ENCODE measurements at places on chromosomes 1 and 21. TPM values are rescaled to one million over a fixed set of nuclear protein-coding genes. Genes with fewer than 3 reads are reported as not detected.

The BTBD8 gene
- polyA plus RNA-seq: 9.0 TPM

The DRAXIN gene
- 1.1 TPM for polyA plus RNA-seq

The KIF21B gene
- 2.7 TPM for polyA plus RNA-seq

The S100A7A gene
- polyA plus RNA-seq: not detected

The RPTN gene
- polyA plus RNA-seq: not detected

The CNIH3 gene
- polyA plus RNA-seq: 10.5 TPM

The TEX50 gene
- polyA plus RNA-seq: not detected

The KCNJ15 gene
- 269 TPM for polyA plus RNA-seq

The GSTM2 gene
- 268 TPM for polyA plus RNA-seq

GRCh38 chr1:18932387-18932786 lies 24.1 kb downstream of the IFFO2 start:
- DNase-seq: no peak

- DNase-seq: no peak
These were observed 141.5 kb downstream of the PAPPA2 start for GRCh38 chr1:176604461-176604860.

- DNase-seq: no peak
These were observed 1.2 kb downstream of the LRP8 start for GRCh38 chr1:53326598-53327181.

- DNase-seq: no peak
These were observed 4.2 kb upstream of the IBA57 start for GRCh38 chr1:228161362-228161761.

- no peak for DNase-seq
These were observed 314.2 kb upstream of the POU3F1 start for GRCh38 chr1:38360807-38361206.

DNA sequence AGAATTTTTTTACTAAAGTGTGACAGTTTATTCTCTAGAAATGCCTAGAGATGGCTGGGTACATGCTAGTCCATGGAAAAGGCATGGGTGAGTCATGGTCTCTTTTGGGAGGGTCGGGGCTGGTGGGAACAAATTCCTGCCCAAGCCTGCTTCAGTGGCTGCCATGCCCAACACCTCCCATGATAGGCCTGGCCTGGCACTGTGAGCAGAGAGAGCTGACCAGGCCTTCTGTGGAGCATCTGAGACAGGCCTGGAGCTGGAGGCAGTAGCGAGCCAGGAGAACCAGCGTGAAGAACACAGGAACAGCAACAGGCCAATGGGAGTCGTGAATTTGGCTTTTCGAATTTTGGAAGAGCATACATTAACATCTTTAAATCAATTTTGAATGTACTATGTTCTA lies 209.2 kb downstream of the SDCCAG8 start:
- no peak for DNase-seq

GRCh38 chr1:207891148-207891547 lies 19.8 kb downstream of the CD34 start:
- no peak for DNase-seq

DNA sequence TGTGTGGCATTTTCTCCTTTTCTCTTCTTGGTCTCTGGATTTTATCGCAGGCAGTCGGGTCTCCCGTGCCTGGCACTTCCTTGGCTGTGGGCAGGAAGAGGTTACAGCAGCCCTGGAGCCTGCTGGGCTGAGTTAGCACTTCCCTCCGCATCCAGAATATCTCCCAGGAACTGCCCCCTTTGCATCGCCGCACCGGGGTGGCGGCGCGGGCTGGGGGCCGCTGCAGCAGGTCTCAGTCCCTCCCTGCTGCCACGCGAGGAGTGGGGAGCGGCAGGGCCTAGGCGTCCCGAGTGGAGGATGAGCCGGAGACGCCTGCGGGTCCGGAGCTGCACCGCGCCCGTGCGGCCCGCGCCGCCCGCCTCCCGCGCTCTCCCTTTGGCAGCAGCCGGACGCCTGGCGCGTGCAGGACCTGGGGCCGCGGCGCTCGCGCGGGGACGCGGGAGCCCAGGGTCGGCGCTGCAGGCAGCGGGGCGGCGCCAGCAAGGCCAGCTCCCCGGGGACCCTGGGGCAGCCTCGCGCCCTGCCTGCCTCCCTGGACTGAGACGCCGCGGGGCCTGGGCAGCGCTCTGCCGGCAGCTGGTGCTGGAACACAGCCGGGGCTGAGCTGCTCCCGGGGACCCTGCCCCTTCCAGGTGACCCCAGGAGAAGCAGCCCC lies 192.8 kb downstream of the PRDM2 start:
- no peak for DNase-seq

DNA sequence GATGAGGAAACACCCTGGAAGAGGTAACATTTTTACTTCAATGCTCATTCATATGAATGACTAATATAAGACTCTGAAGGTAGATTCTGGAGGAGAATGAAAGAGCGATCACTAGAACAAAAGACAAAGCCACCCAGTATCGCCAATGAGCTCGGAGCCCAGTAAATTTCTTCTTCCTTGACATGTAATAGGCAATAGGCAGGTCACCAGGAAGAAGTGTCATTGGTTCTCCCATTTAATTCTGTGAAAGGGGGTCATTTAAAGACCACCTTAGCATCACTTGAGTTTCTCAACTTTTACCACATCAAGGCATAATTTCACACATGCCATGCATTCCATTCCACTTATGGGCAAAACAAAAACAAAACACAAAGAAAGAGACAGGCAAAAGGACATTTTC lies 7.9 kb downstream of the TNFSF18 start:
- DNase-seq: no peak

GRCh38 chr1:110780600-110781484 lies 92.1 kb upstream of the CD53 start:
- peak; percentile 66 for DNase-seq

DNA sequence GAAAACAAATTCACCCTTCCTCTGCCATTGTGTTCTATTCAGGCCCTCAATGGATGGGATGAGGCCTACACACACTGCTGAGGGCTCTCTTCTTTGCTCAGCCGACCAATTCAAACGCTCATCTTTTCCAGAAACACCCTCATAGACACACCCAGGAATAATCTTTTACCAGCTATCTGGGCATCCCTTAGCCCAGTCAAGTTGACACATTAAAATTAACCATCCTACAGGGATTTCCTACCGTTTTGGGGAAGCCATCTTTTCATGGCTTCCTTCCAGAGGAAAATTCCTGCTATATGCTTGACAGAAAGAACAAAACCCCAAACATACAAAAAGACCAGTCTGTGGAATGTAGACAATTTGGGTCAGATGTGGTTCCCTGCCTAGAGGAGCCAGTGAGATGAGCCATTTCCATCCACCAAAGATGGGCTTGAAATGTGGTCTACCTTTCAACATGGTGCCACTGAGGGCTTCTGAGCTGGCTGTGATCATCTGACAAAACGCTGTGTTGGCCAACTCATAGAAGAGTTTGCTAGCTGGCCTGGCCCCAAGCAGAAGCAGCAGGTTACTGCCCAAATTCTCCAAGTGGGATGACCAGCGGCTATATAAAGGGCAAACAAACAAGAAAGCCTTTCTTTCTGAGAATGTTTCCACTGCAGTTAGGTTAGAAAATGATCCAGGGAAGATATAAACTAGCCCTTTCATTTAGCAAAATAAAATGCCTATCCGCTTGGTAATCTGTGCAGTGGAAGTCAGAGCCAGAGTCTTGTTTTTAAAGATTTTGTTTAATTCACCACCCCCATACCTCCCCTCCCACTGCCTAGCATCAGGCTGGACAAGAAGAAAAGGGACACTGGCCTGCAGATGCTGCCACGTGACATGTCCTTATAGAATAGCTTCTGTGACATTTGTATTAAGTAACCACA lies 69.1 kb upstream of the MRPS6 start:
- no peak for DNase-seq

- DNase-seq: no peak
These were observed 1007.8 kb downstream of the PLA2G4A start for GRCh38 chr1:187836557-187836956.

DNA sequence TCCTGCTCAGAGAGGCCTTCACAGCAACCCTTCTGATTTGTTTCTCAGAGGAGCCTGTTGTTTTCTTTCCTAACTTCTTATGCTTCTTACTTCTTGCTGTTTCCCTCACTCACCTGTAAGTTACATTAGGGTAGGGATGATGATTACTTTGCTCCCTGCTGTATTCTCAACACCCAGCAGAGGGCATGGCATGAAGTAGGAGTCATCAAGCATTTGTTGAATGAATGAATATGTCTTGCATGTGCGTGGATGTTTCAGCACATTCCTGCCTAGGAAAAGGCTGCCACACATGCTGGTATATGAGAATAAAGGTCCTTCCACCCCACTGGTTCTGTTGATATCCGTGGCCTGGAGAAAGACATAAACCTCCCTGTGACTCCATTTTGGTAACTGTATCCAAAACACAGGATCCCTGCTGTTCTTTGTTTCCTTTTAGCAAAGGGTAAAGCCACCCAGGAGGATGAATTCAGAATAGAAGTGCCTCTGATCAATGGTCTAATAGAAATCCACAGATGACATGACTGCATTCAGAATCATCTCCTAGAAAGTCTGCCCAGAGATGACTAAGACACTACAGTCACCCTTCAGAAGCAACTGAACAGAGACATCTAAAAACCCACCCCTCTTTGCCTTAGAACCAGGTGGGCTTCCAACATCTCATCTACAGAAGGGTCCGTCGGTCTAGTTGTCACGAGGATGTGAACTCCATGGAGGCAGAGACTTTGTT lies 168.8 kb downstream of the ZSCAN20 start:
- DNase-seq: no peak

DNA sequence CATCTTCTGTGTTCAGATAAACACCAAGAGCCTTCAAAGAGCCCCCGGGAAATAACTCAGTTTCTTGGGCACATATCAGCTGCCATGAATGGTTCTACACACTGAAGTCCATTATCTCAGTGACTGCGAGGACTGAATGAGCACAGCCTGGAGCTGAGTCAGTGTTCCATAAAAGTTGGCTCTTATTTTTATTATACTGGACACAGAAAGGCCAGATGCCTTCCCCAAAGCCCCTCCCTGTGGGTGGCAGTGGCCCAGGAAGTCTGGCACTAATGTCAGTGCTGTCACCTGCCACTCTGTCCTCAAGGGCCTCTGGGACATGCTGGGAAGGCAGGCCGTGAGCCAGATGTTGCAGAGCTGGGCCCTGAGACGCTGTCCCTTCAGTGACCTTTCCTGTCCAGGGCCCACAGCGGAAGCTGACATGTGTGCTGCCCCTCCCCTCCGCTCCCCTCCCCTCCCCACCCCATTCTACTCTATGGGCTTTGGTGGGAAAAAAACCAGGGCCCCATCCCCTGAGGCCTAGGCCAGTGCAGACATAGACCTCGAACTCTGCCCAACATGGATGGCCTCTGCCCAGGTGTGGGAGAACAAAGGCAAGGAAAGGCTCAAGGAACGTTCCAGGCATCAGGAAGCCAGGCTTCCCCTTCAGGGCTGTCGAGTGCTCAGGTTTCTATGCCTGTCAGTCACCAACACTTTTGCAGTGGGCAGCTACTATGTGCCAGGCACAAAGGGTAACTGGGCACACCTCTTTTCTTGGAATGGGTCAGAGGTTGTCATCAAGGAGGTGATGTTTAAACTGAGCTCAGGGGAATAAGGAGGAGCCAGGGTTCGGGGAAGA lies 22.4 kb upstream of the NPPB start:
- DNase-seq: no peak

GRCh38 chr1:207021139-207021861 lies 11.3 kb downstream of the C1orf116 start:
- no peak for DNase-seq

- DNase-seq: no peak
These were observed 266.9 kb downstream of the TGFB2 start for GRCh38 chr1:218611916-218612585.

Measured in left kidney (tissue), 8 donors.